ENCODE measurements at places on chromosomes 1 and 21.

DNA sequence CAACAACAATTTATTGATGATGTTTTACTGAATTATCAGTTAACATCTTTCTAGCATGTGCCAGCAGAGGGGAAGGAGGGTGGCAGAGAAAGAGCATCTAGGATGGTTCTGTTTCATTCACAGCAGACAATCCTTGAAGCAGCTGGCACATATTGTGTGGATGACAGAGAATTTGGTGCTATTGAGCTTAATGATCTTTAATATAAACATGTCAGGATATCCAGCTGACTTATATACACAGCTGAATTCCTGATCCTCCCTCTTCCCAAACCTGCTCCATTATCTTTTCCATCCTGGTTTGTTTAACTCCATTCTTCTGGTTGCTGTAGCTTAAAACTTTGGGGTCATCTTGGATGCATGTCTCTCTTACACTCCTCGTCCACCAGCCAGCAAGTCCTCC lies 218.6 kb downstream of the CACNA1E start:
- no peak for DNase-seq

DNA sequence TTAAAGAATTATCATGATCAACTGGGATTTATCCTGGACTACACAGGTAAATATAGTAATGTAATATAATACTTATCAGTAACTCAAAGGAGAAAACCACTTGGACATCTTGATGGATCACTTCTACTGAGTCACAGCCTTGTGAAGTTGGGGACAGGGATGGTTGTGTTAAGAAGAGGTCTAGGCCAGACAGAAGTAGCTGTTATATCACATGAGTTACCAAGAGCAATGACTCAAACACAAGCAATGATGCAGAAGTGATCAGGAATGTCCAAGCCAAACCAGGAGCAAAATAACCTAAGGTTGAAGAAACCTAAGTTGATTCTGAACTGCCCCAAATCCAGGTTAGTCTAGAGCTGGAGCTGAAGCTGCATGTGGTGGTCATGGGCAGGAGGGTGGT lies 424.5 kb upstream of the DAB1 start:
- DNase-seq, result no peak

- DNase-seq, result no peak
These were observed 10.6 kb upstream of the LRRC39 start for GRCh38 chr1:100188617-100189016.

DNA sequence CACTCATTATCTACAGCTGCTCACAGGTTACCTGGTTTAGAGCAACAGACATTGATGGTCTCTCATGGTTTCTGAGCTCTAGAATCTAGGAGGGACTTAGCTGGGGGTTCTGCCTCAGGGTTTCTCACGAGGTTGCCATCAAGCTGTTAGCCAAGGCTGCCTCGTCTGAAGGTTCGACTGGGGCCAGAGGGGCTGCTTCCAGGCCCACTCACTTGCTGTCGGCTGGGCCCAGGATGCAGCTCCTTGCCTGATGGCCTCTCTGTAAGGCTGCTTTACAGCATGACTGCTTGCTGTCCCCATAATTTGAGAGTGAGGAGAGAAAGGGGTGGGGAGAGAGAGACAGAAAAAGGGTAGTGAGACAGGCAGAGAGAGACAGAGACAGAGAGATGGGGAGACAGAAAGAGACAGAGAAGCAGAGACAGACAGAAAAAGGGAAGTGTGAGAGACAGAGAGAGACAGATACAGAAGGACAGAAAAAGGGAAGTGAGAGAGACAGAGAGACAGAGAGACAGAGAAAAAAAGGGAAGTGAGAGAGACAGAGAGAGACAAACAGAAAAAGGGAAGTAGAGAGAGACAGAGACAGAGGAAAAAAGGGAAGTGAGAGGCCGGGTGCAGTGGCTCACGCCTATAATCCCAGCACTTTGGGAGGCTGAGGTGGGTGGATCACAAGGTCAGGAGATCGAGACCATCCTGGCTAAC lies 106.8 kb upstream of the C1orf174 start:
- no peak for DNase-seq

DNA sequence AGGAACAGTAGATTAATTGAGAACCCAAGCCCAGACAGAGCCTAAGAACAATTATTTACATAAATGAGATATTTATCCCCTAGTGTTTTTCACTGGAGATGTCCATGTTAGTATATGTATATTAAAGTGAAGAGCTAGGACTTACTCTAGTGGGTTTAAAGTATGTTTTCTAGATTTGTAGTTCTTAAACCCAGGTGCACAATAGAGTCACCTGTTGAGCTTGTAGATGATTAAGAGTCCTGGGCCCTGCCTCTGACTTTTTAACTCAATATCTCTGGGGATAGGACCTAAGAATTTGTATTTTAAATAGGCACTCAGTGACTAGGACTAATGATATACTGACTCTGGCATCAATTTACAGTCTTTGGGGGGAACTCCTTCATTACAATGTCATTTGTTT lies 112.8 kb downstream of the DNAH14 start:
- DNase-seq, result no peak

- peak; percentile 74 for DNase-seq
These were observed at the start of gene SSU72 for GRCh38 chr1:1574721-1575537. Gene SSU72 (minus strand): TSS chr1:1574863. CDS start chr1:1574557, 306 bp downstream.

Measured in foreskin keratinocyte (primary cell).